ENCODE measurements at places on chromosomes 16 and 17.

- no peak for DNase-seq
These were observed 115.7 kb downstream of the RMI2 start for GRCh38 chr16:11460820-11461594.

DNA sequence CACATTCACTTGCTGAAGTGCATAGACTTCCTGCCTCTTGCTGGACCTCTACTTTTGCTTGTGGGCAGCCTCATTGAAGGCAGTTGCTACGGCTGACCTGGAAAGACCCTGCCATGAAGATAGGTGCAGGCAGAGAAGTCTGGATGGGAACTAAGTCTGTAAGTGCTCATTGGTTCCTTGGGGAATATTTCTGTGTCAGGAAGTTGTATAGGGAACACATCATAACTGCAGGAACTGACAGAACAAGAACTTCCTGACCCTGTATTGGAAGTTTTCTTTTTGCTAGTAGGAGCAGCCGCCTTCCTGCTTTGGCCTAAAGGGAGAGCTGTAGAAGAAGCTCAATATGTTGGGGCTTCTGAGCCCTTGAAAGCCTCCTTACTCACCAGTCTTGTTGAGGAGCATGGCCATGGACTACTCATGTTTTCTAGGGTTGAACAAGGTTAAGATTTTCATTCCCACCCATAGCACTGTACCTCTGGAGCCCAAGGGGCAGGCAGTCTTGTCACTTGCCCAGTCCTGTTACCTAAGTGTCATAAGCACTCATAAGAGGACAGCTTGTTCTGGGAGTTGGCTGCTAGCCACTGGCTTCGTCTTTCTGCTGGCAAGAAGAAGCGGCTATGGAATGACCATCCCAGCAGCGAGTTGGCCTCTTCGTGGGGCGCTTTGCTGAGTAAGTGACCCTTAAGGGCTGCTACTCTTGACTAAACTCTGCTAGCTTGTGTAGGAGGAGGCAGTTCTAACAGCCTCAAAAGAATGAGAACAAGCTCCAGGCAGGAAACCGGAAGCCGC is 7.2 kb downstream of the UBFD1 start:
- no peak for DNase-seq

DNA sequence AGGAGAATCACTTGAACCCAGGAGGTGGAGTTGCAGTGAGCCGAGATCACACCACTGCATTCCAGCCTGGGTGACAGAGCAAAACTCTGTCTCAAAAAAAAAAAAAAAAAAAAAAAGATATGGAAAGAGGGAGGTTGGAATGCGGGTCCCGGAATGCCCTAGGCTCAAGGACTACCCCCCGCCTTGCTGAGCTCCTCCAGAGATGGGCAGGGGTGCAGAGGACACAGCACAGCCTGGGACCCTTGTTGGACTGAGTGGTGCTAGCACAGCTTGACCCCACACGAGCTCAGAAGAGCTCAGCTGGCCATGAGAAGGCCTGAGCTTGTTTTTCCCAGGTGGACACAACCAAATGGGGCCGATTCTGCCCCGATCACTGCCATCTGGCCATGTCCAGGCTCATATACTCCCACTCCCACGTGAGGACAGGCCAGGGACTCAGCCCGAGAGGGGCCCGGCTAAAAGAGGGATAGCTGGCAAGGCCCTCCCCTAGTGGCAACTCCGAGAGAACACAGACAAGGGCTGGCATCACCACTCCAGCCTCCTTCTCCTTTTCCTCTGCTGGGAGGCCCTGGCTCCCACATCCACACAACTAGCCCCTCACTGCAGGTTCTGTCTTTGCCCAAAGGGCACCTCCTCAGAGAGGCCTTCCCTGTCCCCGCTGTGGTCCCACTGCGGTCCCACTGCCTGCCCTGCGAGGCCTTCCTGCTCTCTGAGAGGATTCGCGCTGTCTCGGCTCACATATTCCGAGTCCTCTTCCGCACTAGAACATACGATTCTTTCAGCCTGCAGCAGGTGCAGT is 11.0 kb downstream of the SGCA start:
- no peak for DNase-seq

DNA sequence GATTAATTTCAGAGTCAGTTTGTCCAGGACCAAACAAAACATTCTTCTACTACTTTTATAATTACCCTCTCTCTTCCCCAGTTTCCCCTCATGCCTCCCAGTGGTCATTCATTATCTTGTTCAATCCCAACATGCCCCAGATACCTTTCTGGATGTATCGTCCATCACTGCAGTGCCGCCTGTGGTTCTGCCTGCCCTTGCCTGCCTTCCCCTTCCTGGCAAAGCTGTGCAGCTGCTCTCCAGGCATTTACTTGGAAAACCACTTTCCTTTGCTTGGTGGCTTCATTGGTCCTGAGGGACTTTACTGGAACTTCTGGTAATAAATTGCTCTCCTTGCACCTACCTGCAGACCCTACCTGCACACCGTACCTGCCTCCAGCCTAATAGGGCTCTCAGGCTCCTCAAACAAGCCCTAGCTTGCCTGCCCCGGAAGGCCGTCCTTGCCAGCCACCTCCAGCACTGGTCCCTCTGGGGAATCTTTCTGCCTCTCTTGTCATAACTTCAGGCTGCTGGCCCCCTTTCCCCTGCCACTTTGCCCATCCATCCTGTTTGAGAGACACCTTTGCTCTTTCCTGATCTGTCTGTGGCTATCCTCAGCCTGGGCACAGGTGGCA is 19.5 kb upstream of the MSI2 start:
- DNase-seq: no peak

- DNase-seq: no peak
These were observed 66.3 kb downstream of the MPRIP start for GRCh38 chr17:17108451-17109049.

- DNase-seq: no peak
These were observed 70.7 kb upstream of the HNF1B start for GRCh38 chr17:37815536-37815935.

DNA sequence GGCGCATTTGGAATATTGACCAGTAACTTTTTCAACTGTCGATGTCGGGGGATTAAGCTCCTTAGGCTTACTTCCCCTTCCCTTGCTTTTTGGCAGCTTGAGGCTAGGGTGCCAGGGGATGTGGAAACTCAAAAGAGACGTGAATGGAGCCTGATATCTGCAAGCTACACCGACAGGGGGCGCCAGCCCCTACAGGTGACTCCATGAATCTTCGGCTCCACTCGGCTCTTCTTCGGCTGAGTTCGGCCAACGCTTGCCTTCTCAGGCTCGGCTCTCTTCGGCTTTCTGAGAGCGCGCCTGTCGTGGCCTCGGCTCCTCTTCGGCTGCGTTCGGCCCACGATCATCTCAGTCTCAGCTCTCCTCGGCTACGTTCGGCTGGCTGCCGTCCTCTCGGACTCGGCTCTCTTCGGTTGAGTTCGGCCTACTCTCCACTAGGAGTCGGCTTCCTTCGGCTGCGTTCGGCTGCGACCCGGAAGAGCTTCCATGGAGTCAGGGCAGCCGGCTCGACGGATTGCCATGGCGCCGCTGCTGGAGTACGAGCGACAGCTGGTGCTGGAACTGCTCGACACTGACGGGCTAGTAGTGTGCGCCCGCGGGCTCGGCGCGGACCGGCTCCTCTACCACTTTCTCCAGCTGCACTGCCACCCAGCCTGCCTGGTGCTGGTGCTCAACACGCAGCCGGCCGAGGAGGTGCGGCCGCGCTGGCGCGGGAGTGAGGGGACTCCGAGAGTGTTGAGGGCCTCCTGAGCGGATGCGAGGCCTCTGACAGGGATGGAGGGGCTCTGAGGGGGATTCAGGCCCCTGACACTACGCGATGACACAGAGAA is at the start of gene ERCC4:
Gene ERCC4 (plus strand): TSS at position 472 of the 827 bp plus-strand sequence. CDS start 12 bp downstream, at position 484.
- DNase-seq: peak; percentile 99

DNA sequence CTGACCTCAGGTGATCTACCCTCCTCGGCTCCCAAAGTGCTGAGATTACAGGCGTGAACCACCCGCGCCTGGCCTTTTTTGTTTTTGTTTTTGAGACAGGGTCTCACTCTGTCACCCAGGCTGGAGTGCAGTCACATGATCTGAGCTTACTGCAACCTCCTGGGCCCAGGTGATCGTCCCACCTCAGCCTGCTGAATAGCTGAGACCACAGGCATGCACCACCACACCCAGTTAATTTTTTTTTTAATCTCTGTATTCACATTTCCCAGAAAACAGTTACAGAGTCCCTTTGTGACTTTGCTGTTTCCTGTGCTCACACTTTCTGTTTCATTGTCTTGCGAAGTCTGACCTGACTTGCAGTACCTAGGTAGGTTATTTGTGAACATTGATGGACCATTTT is 2.7 kb downstream of the CLUAP1 start:
- peak; percentile 84 for DNase-seq

DNA sequence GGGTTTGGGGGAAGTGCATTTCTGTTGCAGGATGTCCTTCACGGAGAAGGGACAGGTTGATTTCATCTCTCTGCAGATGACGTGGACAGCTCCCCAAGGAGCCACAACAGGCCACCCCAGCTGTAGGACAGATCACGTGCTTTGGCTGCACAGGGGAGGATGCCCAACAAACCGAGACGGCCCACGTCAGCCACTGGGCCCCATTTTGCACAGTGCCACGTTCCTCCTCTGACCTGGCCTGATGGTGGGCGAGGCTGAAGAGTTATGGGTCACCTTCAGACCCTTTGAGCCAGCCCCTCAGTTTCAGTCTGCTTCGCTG is 9.0 kb upstream of the RHBDL3 start:
- no peak for DNase-seq

DNA sequence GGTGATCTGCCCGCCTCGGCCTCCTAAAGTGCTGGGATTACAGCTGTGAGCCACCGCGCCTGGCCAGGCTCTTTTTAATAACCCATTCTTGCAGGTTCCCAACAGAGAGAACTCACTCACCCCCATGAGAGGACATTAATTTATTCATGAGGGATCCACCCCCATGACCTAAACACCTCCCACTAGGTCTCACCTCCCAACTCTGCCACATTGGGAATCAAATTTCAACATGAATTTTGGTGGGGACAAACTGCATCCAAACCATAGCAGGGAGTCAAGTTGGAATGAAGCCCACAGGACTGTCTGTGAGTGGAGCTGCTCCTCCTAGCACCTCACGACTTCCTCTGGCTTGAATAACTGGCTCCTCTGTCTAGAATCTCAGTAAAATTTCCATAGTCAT is 85.5 kb downstream of the WWP2 start:
- no peak for DNase-seq

DNA sequence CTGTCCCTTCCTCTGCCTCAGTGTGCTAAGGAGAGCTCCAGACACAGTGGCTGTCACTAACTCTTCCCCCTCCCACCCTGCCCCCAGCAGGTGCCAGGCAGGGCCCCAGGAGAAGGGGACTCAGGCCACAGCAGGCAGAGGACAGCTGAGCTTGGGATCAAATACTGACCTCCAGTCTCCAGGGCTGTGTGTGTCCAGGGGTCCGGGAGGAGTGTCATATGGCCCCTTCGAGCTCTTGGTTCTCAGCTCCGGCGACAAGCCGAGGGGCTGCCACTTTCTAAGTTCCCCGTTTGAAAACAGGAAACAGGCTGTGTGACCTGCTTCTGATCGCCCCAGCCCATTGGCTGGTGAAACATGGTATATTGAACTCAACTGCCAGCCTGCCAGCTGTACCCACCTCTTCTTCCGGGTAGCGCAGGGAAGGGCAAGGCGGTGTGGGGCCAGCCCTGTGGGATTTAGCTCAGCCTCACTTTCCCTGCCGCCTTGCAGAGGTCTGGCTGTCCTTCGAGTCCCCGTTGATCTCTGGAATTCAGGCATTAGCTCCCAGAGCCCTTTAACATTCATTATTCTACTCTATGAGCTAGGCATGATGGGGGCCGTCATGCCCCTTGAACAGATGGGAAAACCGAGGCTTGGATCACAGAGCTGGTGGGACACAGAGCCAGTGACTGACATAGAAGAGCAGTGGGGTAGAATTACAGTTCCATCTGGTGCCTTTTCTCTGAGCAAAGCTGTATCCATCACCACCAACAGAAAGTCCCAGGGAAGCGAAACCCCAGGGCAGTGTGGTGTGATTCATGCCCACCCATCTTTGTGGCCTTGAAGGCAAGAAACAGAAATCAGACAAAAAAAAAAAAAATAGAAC is at the start of gene SNX20:
Gene SNX20 (minus strand): TSS at position 292 of the 865 bp plus-strand sequence. CDS start 3,786 bp downstream, outside the sequence.
- DNase-seq: peak; percentile 79

DNA sequence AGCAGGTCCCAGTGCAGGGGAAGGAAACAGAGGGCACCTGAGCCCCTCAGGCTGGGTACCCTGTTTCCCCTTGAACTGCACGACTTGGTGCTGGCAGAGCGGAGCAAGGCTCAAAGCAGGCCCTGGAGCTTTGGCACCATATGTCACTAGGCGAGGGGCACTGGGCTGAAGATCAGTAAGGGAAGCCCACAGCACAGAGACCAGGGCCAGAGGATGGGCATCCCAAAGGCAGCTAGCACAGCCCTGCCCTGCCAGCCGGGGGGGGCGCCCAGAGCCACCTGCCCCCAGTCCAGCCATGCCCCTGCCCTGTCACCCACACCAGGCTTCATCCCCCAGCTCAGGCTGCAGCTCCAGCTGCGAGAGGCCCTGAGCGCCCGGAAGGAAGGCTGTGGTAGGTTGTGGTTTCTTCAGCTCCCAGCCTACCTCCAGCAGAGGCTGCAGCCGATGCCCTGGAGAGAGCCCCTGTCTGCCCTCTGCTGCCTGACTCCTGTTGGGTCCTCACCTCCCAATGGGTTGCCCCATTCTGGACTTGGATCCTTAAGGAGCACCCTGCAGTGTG is 10.9 kb downstream of the NHERF1 start:
- peak; percentile 74 for DNase-seq

GRCh38 chr16:48447940-48448536 is 62.8 kb upstream of the SIAH1 start:
- no peak for DNase-seq

DNA sequence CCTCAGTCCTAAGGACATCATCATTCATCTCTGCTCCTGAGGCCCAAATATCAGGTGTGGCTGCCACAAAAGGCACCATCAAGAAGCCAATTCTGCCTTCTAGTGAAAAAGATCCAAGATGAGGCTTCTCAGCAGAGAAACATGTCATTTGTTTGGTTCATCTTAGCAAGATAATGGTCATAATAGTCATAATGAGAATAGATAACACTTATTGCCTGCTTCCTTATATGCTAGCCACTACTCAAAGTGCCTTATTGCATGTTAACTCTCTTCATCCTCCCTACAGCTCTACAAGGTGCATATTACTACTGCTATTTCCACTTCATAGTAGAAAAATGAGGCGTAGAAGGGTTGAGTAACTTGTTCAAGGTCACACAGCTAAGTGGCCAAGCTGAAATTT is 45.0 kb upstream of the MRPS23 start:
- DNase-seq: no peak

- no peak for DNase-seq
These were observed 16.8 kb upstream of the ATF7IP2 start for GRCh38 chr16:10368969-10369551.

GRCh38 chr16:66618588-66619375 is 14.3 kb downstream of the CMTM3 start:
- DNase-seq: no peak

DNA sequence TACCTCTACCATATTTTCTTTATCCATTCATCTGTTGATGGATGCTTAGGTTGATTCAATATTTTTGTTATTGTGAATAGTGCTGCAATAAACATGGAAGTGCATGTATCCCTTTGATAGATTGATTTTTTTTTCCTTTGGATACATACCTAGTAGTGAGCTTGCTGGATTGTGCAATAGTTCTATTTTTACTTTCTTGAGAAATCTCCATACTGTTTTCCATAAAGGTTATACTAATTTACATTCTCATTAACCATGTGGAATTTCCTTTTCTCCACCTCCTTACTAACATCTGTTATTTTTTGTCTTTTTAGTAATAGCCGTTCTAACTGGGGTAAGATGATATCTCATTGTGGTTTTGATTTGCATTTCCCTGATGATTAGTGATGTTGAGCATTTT is 124.6 kb upstream of the TOX3 start:
- no peak for DNase-seq
